Esophagus mucosa (tissue), 1 donor: ENCODE measurements at places on chromosomes 1 and 21. TPM values are rescaled to one million over a fixed set of nuclear protein-coding genes. Genes with fewer than 3 reads are reported as not detected.

The YTHDF2 gene
- total RNA-seq: 61.2 TPM

The CYP2J2 gene
- 8.8 TPM for total RNA-seq

The SMIM11 gene
- 2.6 TPM for total RNA-seq

The NAV1 gene
- total RNA-seq: 26.4 TPM

The SLC25A34 gene
- 0.68 TPM for total RNA-seq

The FAM177B gene
- total RNA-seq: 0.64 TPM

The OPRD1 gene
- not detected for total RNA-seq

The NBPF6 gene
- not detected for total RNA-seq

GRCh38 chr21:46618738-46619379, 14.0 kb upstream of the S100B start:
- ATAC-seq: no peak

- no peak for ATAC-seq
These were observed 161.9 kb upstream of the KCTD3 start for GRCh38 chr1:215405211-215405610.

DNA sequence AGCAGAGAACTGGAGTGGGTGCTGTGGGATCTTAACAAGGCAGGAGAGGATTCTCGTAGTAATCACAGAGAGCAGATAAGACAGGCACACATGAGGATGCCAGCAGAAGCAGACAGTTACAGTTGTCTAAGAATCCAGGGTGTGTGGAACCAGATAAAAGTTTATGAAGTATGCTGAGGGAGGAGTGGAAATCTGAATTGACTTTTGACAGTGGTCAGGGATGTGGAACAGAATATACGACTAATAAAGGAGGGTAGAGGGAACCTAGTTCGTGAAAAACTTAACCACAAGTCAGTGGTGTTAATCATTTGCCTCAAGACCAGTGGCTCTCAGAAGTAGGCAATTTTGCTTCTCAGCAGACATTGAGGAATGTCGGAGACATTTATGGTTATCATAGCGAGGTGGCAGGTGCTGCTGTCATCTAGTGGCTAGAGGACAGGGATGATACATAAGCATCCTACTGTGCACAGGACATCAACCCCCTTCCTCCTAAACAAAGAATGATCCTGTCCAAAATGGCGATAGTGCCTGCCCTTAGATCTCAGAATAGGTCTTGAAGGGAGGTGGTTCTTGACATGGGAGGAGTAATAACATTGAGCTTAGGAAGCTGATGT, 3.0 kb downstream of the LRRC8D start:
- no peak for ATAC-seq

GRCh38 chr1:177973585-177973984, 3.7 kb upstream of the SEC16B start:
- ATAC-seq: no peak

- ATAC-seq: no peak
These were observed 146.4 kb downstream of the PRDM16 start for GRCh38 chr1:3215198-3216014.

GRCh38 chr1:71424536-71424935, 343.7 kb upstream of the ZRANB2 start:
- no peak for ATAC-seq

GRCh38 chr1:90841473-90841872, 124.4 kb upstream of the BARHL2 start:
- no peak for ATAC-seq
